ENCODE measurements at places on chromosomes 2 and 18.

GRCh38 chr2:144161061-144161460 lies 358.9 kb downstream of the ZEB2 start:
- peak; percentile 45 for DNase-seq

DNA sequence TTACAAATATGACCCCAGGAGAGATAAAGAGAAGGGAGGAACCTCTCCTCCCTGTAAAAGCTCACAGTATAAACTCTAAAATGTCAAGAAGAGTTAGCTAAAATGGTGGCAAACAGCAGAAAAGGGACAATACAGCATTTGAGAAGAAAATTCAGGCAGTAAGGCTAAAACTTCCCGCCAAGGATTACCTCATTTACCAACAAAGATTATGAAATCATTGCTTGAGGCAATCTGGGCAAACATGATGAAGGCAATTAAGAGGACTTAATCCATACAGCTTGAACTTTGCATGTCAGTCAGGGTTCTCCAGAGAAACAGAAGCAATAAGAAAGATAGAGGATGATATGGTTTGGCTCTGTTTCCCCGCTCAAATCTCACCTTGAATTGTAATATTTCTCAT lies 81.4 kb downstream of the CMPK2 start:
- no peak for DNase-seq

- peak; percentile 6 for DNase-seq
Measured at GRCh38 chr2:1854729-1855547, 110.6 kb upstream of the PXDN start.

- DNase-seq = peak; percentile 76
Measured at GRCh38 chr2:216777637-216778273, 82.1 kb downstream of the TNP1 start.

- no peak for DNase-seq
Measured at GRCh38 chr2:126934809-126935208, 36.1 kb downstream of the TEX51 start.

DNA sequence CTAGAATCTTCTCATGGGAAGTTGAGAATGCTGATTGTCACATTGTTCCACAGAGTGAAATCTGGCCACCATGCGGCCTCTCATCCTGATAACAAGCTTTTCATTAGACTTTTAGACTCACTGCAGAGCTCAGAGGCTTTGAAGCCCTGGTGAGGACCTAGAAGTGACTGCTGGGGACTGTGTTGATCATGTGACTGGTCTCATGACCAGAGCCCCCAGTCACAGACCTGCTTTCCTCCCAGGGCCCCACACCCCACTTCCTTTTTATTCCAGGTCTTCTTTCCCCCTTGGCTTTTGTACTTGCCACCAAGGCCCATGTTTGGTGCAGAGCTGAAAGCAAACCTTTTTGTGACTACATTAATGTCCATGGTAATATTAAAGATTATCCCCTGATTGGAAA lies 45.2 kb downstream of the PRKCE start:
- no peak for DNase-seq
